ENCODE measurements at places on chromosomes 11 and 22.

GRCh38 chr11:8026982-8027381 is 39.8 kb downstream of the EIF3F start:
- DNase-seq, result no peak

GRCh38 chr11:35787013-35787504 is 124.5 kb downstream of the TRIM44 start:
- peak; percentile 19 for DNase-seq

DNA sequence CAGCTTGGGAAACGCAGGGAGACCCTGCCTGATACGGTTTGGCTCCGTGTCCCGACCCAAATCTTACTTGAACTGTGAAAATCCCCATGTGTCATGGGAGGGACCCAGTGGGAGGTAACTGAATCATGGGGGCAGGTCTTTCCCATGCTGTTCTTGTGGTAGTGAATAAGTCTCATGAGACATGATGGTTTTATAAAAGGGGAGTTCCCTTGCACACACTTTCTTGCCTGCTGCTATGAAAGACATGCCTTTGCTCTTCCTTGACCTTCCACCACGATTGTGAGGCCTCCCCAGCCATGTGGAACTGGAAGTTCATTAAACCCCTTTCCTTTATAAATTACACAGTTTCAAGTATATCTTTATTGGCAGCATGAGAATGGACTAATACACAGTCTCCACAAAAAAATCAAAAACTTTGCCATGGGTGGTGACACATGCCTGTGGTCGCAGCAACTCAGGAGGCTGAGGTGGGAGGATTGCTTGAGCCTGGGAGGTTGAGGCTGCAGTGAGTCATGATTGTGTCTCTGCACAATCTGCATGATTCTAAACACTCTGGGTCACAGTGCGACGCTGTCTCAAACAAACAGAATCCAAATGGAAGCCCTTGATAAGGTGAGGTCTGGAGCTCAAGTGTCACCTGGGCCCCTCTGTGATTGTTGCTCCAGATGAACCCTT is 34.9 kb downstream of the SYN3 start:
- DNase-seq, result no peak

- DNase-seq, result no peak
Measured at GRCh38 chr22:44889255-44889878, 120.4 kb downstream of the PHF21B start.

DNA sequence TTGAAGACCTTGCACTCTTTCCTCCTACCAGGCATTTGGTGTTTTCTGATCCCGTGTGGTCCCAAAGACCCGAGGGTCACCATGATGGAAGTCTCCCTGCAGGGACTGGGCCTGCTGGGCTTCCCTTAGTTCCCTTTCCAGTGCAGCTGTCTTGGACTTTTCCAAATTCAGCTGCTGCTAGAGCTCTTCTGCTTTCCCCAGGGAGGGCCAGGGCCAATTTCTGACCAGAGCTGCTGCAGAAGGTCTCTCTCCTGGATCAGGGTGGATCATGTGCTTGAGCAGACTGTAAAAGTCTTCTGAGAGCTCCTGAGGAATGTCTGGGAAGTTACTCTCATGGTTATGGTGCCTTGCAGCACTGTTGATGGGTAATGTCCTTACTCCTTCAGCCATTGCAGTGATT is 23.2 kb downstream of the LDLRAD3 start:
- DNase-seq, result no peak

DNA sequence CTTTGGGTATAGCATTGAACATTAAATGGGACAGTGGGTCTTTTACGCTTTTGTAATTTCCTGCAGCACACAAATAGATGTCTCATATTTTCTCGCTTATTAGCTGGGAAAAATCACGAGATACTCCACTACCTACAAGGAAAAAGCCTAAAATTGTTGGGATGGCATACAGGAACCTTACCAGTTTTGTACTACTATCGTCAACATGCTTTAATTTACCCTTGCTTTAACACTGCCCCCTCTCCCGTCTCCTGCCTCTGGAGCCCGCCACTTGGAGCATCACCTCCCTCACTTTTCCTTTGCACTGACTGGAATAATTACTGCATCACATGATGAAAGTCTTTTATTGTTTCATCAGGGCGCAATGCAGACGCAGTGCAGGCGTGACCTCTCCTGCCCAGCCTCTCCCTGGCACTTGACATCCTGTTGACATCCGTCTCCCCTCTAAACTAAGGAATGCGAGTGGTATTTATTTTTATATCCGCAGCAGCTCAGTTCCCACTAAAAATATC is 1.0 kb upstream of the FNBP4 start:
- DNase-seq, result peak; percentile 80

DNA sequence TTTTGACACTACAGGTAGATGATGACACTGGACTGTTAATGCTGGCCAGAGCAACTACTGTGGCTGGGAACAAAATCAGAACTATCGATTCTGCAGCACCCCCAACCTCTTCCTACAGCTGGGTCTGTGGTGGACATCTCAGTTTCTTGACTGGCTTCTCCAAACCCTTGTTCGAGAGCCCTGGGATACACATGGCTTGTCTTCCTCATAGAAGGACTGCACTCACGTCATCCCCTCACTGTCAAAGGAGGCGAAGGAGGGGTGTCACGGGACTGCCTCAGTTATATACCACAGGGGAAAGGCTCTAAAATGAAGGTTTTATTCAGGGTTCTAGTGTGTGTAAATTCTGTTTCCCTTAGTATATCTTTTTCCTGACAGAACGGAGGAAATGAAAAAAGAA is 44.9 kb downstream of the PITPNB start:
- DNase-seq, result no peak

DNA sequence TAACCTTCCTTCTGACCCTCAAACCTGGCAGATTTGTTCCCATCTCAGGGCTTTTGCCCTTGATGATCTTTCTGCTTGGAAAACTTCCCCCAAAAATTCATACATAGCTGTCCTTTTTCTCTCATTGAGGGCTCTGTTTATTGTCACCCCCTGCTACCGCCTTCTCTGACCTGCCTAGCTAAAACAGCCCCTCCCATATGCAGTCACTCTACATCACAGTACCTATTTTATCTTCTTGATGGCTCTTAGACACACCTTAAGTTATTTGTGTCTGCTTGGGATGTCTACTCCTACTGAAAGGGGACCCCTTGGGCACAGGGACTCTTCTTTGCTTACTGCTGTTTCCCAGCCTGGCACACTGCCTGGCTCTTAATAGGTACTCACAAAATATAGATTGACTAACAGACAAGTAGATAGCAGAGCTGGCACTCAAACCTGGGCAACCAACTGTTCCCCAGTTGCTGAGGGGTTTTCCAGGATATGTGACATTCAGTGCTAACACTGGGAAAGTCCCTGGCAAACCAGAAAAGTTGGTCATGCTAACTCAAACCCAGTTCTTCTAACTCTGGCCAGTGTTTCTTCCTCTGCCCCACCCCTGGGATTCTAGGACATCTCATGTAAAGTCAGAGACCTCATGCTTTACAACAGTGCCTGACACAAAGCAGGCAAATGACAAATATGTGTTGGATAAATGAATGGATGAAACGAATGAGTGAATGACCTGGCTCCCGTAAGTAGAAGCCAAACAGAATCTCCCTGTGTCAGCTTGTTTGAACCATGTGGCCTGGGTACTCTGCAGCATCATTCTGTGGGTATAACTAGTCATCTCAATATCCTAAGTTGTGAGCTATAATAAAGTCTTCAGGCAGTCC is 19.8 kb upstream of the FJX1 start:
- DNase-seq, result peak; percentile 88

DNA sequence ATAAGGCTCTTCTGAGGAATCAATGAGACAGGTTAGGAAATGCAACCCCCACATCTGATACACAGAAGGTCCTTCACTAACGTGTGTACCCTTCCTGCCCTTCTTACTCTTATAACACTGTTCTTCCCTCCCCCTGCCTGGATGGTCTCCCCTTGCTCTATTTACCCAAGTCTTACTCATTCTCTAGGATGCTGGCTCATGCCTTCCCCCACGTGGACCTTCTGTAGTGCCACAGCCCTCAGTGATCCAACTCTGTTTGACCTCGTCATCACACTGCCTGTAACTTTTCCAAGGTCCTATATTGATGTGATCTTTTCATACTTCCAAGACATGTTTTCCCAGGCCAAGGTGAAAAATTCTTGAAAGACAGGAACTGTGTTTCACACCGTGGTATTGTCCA is 79.8 kb downstream of the C11orf58 start:
- no peak for DNase-seq

DNA sequence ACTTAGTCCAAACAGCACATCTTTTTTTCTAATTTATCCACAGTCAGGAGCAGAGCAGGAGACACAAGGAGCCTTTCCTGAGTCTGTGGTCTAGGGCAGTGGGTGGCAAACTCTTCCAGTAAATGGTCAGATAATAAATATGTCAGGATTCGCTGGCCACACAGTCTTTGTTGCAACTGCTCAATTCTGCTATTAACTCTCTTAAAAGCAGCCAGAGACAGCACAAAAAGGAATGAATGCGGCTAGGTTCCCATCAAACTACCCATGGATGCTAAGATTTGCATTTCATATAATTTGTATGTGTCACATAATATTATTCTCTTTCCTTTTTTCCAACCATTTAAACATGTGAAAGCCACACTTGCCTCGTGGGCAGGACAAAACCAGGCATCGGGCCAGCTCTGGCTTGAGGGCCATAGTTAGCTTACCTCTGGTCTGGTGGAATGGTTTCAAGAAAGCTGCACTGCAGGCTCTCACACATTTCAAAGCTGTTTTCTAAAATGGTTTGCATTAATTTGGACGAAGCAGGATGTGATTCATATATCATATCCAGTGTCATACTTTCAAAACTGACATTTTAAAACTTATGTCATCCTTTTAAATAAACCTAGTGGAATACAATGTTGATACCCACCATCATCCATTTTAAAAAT is 64.7 kb upstream of the CD5 start:
- DNase-seq, result peak; percentile 12

GRCh38 chr11:60282286-60282685 is 1.8 kb downstream of the MS4A4A start:
- DNase-seq, result peak; percentile 22

DNA sequence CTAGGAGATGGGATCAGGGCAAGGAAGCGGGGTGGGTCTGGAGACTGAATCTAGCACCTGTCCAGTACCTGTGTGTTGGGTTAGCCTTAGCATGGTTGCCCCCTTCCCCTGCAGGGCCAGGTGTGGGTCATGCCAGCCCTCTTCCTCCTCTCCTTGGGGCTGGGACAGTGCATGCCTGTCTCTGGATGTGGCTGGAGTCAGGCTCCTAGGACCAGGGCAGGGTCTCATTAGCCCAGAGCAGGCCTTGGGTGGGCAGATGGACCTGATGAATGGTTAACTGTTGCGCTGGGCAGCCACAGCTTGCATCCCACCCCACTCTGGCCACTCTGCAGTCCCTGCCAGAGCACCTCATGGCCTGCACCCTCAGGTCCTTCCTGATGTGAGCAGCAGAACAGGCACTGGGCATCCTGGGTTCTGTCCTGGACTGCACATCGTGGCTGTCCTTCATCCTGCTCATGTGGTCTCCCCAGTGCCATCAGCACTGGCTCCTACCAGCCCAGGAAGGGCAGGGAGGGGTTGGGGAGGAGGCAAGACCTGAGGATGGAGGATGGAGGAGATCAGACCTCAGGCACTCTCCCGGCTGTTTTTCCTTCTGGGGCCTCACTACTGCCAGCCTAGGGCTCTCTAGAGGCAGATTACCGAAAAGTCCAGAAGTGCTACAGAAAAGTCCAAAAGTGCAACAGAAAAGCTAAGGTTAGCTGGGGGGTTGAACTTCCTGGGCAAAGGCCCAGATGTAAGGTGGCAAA is 12.8 kb upstream of the CHRM1 start:
- no peak for DNase-seq

DNA sequence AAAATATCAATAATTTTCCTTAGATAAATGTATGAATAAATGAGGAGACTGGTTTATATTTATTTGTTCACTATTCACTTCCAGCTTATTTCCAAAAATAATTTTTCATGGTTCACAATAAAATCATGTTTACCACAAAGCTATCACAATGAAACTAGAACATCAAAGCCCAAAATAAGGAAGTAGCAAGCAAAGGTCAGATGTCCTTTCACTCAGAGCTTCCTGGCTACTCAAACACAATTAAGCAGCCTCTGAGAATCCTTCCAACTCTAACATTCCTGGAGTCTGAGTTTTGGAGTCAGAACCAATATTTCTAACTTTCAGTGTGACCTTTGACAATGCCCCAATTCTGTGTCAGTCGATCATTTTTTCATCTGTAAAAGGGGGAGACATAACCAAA is 527.0 kb downstream of the SOX6 start:
- DNase-seq, result no peak

DNA sequence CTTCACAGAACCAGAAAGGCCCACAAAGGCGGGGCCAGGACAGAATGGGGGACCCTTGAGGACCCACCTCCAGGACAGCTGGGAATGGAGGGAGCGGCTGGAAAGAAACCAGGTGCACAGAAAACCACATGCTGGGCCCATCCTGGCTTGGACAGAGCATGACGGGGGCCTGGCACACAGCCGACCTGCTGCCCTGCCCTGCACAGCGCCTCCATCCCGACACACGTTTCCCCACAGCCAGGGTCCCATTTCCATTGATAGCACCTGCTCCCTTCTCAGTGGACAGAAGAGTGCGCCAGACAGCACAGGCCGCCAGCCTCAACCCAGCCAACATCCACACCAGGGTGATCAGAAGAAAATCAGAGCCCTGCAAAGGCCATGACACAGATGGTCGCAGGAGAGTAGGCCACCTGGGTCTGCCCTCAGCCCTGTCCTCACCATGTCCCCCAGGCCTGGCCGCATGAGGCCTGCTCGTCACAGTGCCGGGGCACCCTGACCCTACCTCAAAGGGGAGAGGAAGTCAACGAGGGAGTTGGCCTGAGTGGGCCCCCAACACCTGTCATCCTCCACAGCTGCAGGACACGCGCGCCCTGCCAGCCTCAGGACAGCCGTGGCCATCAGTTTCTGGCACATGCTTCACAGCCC is 28.1 kb downstream of the BRD1 start:
- no peak for DNase-seq

- DNase-seq, result no peak
Measured at GRCh38 chr22:28835630-28836189, 35.3 kb upstream of the XBP1 start.

Data from cardiac fibroblast (primary cell).